ENCODE measurements at places on chromosomes 6 and 20. TPM values are rescaled to one million over a fixed set of nuclear protein-coding genes. Genes with fewer than 3 reads are reported as not detected.

CFAP61 gene
- total RNA-seq = 2.4 TPM

C4A gene
- total RNA-seq = 26.2 TPM

NEURL2 gene
- 1.9 TPM for total RNA-seq

TNFRSF6B gene
- total RNA-seq = not detected

NEU1 gene
- total RNA-seq = 47.9 TPM

KIF16B gene
- 17.6 TPM for total RNA-seq

ADGB gene
- 0.48 TPM for total RNA-seq

MOG gene
- 2.9 TPM for total RNA-seq

STMN3 gene
- total RNA-seq = 12.5 TPM

GSTA4 gene
- total RNA-seq = 19.7 TPM

PARD6B gene
- 8.4 TPM for total RNA-seq

CDSN gene
- total RNA-seq = 2.4 TPM

NR2E1 gene
- total RNA-seq = 0.48 TPM

DNA sequence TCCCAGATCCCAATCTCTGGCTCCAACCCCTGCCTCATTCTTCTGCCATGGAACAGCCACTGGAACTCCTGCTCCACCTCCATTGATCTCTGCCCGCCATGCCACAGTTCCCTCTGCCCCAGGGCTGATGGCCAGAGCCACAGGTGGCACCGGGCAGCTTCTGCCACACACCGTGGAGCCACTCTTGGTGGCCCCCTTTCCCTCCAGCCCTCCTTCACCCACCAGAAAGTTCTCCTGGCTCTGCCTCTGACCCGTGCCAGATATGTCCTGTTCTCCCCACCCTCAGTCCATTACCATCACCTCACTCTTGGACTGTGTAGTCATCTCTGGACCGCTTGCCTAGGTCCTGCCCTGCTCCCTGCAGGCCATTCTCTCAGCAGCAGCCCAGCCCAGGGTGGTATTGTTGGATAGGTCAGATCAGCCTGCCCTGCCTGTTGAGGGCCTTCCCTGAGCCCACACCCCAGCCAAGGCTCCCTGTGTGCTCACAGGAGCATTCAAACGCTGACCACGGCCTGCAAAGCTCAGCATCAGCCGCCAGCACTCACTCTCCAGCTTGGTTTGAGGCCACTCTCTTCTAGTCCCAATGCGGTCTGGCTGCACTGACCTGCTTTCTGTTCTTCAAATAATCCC is 16.8 kb upstream of the SYNDIG1 start:
- no peak for DNase-seq

DNA sequence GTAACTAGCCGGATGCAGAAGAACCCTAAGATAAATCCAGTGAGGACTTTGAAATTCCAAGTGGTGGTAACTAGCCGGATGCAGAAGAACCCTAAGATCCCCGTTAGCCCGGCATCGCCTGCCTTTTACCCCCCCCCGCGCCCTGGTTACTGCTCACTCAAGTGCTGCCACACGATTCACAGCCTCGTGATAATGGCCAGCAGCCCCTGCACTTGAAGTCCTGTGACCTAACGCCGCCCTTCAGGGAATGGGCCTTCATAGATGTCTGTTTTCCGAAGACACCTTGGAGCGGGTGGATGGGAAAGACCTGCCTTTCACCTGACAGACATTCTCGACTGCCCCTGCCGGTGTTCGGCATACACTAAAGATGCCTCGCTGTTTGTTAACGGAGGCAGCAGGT is 127.9 kb downstream of the HUS1B start:
- DNase-seq = no peak

- peak; percentile 89 for DNase-seq
Observed at GRCh38 chr6:163414117-163414945, at the start of gene QKI. QKI (plus strand) TSS chr6:163414718; CDS start chr6:163415194, 476 bp downstream.

- DNase-seq = no peak
Observed at GRCh38 chr6:3768502-3768901, 17.0 kb upstream of the PXDC1 start.

DNA sequence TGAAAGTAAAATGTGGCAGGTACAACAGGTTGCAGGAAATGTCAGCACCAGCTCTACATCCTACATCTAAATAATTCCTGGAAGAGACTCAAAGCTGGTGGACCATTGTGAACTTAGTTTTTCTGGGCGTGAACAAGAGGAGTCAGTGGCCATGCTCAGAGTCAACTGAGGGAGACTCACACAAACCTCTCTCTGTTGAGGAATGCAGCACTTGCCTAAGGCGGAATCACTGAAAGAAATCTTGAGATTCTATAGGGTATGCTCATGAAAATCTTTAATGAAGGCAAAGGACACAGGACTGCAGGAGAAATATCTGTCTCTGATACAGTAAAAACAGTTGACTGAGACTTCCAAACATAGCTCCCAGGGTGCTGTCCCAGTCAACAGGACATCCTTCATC is 22.5 kb downstream of the SLC17A4 start:
- DNase-seq = peak; percentile 26

GRCh38 chr6:33029328-33030184 is 20.2 kb upstream of the HLA-DOA start:
- DNase-seq = peak; percentile 55

- no peak for DNase-seq
Observed at GRCh38 chr6:490251-491037, 98.9 kb downstream of the IRF4 start.

DNA sequence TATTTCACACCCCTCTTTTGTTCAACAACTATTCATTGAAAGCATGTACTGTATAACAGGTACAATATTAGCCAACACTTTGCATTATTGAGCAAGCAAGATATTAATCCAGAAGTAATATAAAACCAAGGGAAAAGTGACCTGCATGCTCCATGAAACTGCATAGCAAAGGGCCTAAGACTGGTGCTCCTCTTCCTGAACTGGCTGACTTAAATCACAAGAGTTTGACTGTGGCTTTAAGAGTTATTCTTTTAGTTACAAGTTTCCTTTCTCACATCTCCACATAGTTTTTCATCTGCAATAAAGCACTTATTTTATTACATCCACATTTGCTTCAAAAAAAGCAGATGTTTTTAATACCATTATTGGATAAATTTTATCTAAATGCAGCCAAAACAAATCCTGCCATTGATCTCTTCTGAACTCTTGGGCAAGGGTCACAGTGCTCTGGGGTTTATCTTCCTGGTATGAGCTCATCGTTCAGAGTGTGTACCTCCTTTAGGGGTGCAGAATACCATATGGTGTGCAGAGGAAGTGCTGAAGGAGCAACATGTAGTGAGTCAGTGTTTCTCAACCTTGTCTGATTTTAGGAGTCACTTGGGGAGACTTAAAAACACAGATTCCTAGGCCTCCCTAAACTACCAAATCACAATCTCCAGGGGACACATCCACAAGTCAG is 1225.9 kb upstream of the MAP3K7 start:
- peak; percentile 93 for DNase-seq

DNA sequence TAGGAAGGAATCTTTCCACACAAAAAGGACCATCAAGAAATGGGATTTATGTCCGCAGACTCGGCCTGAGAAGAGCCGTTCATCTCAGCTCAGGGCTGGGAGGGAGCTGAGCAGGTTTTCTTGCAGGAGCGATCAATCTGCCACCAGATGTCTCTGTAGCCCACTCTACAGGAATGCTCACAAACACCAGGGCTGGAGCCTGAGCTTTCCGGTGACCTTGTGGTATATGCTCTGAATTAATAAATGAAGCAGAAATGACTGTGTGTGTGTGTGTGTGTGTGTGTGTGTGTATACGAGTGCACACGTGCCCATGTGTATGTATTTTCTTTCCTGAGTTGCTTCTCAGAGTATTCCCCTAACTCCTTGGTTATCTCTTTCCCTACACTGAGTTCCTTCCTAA is 12.0 kb downstream of the CD83 start:
- DNase-seq = peak; percentile 82

DNA sequence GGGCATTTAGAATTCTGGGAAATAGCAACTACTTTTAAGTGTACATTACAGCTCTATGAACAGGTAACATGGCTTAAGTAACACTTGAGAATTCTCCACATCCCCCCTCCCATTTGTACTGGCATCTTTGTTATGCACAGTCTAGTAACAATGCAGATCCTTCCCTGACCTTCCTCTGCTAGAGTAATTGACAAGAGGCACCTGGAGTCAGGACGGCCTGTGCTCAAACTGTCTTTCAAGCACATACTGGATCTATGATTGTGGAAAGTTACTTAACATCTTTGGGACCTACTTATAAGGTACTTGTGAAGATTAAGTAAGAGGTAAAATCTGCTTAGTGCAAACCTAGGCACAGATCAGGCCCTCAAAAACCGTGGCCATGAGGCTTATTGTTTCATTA is 21.9 kb upstream of the GSTA3 start:
- DNase-seq = no peak

- no peak for DNase-seq
Observed at GRCh38 chr6:16834242-16834641, 73.0 kb upstream of the ATXN1 start.

DNA sequence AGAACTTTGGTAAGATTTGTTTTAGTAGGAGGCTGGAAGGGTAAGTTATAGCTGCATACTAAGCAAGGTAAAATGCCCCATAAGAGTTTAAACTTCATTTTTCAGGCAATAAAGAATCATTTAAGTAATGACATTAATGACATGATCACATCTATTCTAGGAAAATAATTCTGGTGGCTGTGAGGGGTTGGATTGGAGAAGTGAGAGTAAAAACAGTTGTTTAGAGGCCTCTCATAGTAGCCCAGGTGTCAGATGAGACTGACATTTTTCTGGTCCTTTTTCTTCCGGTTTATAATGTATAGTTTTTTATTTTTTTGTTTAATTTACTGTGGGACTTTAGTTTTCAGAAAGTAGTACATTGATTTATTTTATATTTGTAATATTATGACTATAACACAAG is 40.8 kb downstream of the ITCH start:
- DNase-seq = no peak

DNA sequence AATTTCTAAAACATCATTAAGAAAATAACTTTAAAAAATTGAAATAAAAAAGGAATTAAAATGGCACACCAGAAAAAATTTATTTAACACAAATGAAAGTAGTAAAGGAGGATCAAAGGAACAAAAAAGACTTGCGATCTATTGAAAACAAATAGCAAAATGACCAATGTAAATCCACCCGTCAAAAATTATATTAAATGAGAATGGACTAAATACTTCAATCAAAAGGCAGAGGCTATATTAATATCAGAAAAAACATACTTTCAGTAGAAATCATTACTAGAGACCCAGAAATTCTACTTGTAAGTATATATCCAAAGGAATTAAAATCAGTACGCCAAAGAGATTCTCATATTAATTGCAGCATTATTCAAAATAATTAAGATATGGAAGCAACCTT is 293.1 kb upstream of the SOX4 start:
- no peak for DNase-seq

DNA sequence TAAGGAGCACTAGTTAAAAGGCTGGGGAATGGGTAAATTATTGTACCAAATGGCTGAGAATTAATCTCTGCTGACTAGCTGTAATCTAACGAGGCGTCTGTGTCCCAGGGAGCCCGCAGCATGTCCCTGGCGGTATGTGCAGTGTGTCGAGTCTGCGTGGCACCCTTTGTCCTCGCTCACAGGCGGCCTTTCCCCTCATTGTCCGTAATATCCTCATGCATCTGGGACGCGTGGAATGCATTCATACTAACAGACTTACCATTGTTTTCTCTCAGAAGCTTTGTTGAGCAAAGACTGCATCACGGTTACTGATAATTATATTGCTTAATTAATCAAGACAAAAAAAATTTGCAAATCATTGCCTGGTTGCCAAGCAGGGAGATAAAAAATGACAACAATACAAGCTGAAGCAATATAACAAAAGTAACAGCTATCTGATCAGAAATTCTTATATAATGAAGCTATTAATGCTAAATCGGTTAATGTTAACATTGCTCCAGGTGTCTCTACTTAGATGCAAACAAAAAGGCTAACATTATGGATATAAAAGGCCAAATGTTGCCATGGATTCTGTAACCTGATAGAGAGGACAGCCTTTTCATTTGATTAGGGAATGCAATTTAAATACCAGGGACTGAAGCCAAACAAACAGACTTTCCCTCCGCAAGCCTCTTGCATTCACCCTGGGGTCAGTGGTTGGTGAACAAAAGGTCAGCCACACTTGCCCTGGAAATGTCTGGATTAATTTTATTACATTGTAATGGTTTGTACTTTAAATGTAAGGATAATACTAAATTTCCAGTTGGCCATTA is 124.8 kb downstream of the INSM1 start:
- no peak for DNase-seq

- no peak for DNase-seq
Observed at GRCh38 chr6:32912951-32913350, 27.9 kb downstream of the HLA-DMB start.

- DNase-seq = no peak
Observed at GRCh38 chr6:42321976-42322375, 104.3 kb upstream of the MRPS10 start.

- no peak for DNase-seq
Observed at GRCh38 chr20:57124366-57124765, 142.1 kb downstream of the BMP7 start.

DNA sequence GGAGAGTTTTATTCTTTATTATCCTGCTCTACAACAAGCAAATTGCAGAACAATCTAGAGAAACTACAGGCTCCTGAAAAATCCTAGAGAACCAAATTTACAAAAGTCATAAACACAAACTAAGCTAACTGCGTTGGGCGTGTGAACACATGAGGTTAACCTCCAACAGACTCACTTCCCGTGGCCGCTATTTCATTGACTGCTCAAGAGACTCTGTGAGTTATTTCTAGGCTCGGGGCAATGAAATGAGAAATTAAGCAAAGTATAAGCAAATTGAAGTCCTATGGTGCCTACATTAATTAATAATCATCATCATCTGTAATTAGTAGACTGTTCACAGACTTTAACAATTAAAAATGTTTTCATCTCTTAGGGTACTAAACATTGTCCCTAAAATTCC is 100.0 kb downstream of the MBOAT1 start:
- no peak for DNase-seq

GRCh38 chr6:89315249-89315885 is at the start of gene GABRR2:
GABRR2 (minus strand) TSS chr6:89315299; CDS start chr6:89315165, 134 bp downstream.
- DNase-seq = no peak

GRCh38 chr20:22232473-22232872 is 351.9 kb downstream of the FOXA2 start:
- DNase-seq = no peak

GRCh38 chr6:110828396-110828795 is 13.1 kb upstream of the CDK19 start:
- DNase-seq = no peak

GRCh38 chr6:170420791-170421776 is 114.5 kb downstream of the FAM120B start:
- DNase-seq = no peak

Data from umbilical cord (tissue), 2 donors.